ENCODE measurements at places on chromosomes 16 and 17. TPM values are rescaled to one million over a fixed set of nuclear protein-coding genes. Genes with fewer than 3 reads are reported as not detected.

DNA sequence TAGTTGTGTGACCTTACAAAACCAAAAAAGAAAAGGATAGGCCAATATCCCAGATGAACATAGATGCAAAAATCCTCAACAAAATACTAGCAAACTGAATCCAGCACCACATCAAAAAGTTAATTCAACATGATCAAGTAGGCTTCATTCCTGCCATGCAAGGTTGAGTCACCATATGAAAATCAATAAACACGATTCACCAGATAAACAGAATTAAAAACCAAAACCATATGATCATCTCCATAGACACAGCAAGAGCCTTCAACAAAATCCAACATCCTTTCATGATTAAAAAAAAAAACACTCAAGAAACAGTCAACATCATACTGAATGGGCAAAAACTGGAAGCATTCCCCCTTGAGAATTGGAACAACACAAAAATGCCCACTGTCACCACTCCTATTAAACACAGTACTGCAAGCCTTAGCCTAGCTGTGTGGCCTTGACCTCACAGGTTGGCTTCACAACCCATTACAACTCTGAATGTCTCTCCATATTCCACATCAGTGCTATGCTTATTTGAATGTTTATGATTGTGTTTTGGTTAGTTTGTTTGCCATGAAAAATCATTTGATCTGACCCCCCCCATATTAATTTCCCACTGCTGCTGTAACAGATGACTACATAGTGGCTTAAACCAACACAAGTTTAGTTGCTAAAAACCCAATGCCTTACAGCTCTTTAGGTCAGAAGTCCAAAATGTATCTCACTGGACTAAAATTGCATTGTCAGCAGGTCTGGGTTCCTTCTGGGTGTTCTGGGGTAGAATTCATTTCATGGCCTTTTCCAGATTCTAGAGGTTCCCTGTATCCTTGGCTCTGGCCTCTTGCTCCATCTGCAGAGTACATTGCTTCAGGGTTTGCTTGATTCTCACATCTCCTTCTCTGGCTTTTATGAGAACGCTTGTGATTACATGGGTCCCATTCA, 257.1 kb upstream of the DYNLRB2 start:
- H3K4me1 ChIP-seq: no peaks in the 10 kb centered on the region
- H3K27ac ChIP-seq: no peak overlapping the region
- H3K4me3 ChIP-seq: no peak overlapping the region
- H3K36me3 ChIP-seq: no peaks in the 10 kb centered on the region
- H3K27me3 ChIP-seq: no peaks in the 10 kb centered on the region

- no peak overlapping the region for H3K27ac ChIP-seq
- no peaks in the 10 kb centered on the region for H3K4me1 ChIP-seq
- no peak overlapping the region for H3K4me3 ChIP-seq
- no peak for DNase-seq
These were observed 17.1 kb downstream of the SPIRE2 start for GRCh38 chr16:89845417-89845816.

- no peak overlapping the region for H3K27ac ChIP-seq
- H3K4me1 ChIP-seq: 0 out of 2 replicates have a peak, but pooled peaks cover 5% of the 10 kb centered on the region
- H3K4me3 ChIP-seq: no peak overlapping the region
- DNase-seq: peak; percentile 37
These were observed 38.2 kb downstream of the CMTM4 start for GRCh38 chr16:66658143-66658859.

- no peak overlapping the region for H3K4me3 ChIP-seq
- H3K27ac ChIP-seq: no peak overlapping the region
- DNase-seq: no peak
These were observed 10.3 kb upstream of the ITGAX start for GRCh38 chr16:31344712-31345111.

Gene GRAP
- 0.24 TPM for total RNA-seq

DNA sequence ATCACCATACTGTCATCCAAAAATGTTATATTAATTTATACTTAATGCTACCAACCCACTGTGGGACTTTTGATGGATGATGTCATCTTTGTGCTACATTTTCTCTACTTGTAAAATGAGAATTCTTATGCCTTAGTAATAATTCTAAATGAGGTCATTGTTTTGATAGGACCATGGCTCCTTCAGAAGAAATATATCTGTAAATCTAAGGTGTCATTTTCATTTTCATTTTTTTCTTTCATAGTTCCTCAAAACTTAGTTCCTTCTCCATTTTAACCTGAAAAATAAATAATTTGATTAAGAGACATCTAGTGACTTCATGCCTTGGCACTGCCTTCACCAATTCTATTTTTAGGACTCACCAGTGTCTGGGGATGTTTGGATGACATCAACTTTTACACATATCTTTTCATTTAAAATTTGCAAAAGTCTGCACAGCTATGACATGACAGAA, 48.7 kb downstream of the GPRC5B start:
- no peak overlapping the region for H3K27ac ChIP-seq
- no peak for DNase-seq
- H3K4me3 ChIP-seq: no peak overlapping the region
- no peaks in the 10 kb centered on the region for H3K27me3 ChIP-seq
- no peaks in the 10 kb centered on the region for H3K36me3 ChIP-seq
- H3K4me1 ChIP-seq: peaks cover 7% of the 10 kb centered on the region

- no peak for DNase-seq
- H3K27me3 ChIP-seq: no peaks in the 10 kb centered on the region
- no peaks in the 10 kb centered on the region for H3K36me3 ChIP-seq
- no peak overlapping the region for H3K4me3 ChIP-seq
These were observed 297.4 kb downstream of the CNTNAP4 start for GRCh38 chr16:76574651-76575050.

GRCh38 chr17:49357516-49357915, 4.5 kb downstream of the ZNF652 start:
- H3K36me3 ChIP-seq: no peaks in the 10 kb centered on the region
- no peaks in the 10 kb centered on the region for H3K27me3 ChIP-seq
- H3K4me1 ChIP-seq: peaks cover 29% of the 10 kb centered on the region
- no peak overlapping the region for H3K4me3 ChIP-seq
- no peak overlapping the region for H3K27ac ChIP-seq

- no peaks in the 10 kb centered on the region for H3K36me3 ChIP-seq
- no peak overlapping the region for H3K27ac ChIP-seq
- no peak overlapping the region for H3K4me3 ChIP-seq
- DNase-seq: no peak
- H3K4me1 ChIP-seq: no peaks in the 10 kb centered on the region
These were observed 86.3 kb downstream of the SDR42E1 start for GRCh38 chr16:81925016-81925415.

- no peaks in the 10 kb centered on the region for H3K27me3 ChIP-seq
- no peaks in the 10 kb centered on the region for H3K36me3 ChIP-seq
- H3K4me1 ChIP-seq: no peaks in the 10 kb centered on the region
- H3K27ac ChIP-seq: no peak overlapping the region
These were observed 24.5 kb downstream of the PMP22 start for GRCh38 chr17:15240644-15241043.

Gene TLCD3B
- total RNA-seq: 28.2 TPM

GRCh38 chr17:21262259-21262993, 9.2 kb upstream of the NATD1 start:
- H3K4me3 ChIP-seq: no peak overlapping the region
- H3K27me3 ChIP-seq: no peaks in the 10 kb centered on the region
- H3K4me1 ChIP-seq: no peaks in the 10 kb centered on the region
- H3K36me3 ChIP-seq: no peaks in the 10 kb centered on the region

- no peaks in the 10 kb centered on the region for H3K36me3 ChIP-seq
- no peaks in the 10 kb centered on the region for H3K4me1 ChIP-seq
- DNase-seq: no peak
- H3K4me3 ChIP-seq: no peak overlapping the region
These were observed 296.6 kb upstream of the PMFBP1 start for GRCh38 chr16:72468582-72468981.

DNA sequence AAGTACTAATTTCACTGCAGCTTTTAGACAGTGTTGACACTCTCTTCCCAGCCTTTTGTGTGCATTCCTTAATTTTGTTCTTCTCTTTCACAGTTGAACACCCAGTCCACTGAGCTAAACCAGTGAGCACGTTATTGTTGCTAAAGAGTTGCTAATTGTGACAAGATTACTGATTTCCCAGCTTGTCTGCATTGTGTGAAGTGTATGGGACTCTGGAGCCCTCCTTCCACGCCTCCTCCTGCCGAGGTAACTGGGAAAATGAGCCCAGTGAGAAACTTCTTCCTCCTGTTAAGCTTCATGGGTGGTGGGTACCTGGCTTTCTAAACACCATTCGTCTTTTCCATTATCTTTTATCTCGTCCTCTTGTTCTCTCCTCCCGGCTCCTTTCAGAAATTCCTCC, 29.8 kb upstream of the DNAH17 start:
- no peak overlapping the region for H3K4me3 ChIP-seq
- DNase-seq: no peak

GRCh38 chr16:54412777-54413455, 126.3 kb upstream of the IRX3 start:
- H3K4me3 ChIP-seq: no peak overlapping the region
- no peak for DNase-seq
- H3K27me3 ChIP-seq: no peaks in the 10 kb centered on the region

Gene TMEM98
- total RNA-seq: 94.8 TPM

GRCh38 chr16:85220964-85221731, 108.9 kb upstream of the CIBAR2 start:
- no peaks in the 10 kb centered on the region for H3K36me3 ChIP-seq
- no peak for DNase-seq
- H3K4me1 ChIP-seq: peaks cover 10% of the 10 kb centered on the region
- no peaks in the 10 kb centered on the region for H3K27me3 ChIP-seq
- H3K4me3 ChIP-seq: no peak overlapping the region

Gene NLRP1
- total RNA-seq: 16.2 TPM

- H3K36me3 ChIP-seq: no peaks in the 10 kb centered on the region
- H3K27me3 ChIP-seq: no peaks in the 10 kb centered on the region
- no peak for DNase-seq
- no peaks in the 10 kb centered on the region for H3K4me1 ChIP-seq
- H3K4me3 ChIP-seq: no peak overlapping the region
These were observed 16.0 kb upstream of the SPPL2C start for GRCh38 chr17:45828582-45829133.
